ENCODE measurements at places on chromosomes 7 and 10. TPM values are rescaled to one million over a fixed set of nuclear protein-coding genes. Genes with fewer than 3 reads are reported as not detected.

DNA sequence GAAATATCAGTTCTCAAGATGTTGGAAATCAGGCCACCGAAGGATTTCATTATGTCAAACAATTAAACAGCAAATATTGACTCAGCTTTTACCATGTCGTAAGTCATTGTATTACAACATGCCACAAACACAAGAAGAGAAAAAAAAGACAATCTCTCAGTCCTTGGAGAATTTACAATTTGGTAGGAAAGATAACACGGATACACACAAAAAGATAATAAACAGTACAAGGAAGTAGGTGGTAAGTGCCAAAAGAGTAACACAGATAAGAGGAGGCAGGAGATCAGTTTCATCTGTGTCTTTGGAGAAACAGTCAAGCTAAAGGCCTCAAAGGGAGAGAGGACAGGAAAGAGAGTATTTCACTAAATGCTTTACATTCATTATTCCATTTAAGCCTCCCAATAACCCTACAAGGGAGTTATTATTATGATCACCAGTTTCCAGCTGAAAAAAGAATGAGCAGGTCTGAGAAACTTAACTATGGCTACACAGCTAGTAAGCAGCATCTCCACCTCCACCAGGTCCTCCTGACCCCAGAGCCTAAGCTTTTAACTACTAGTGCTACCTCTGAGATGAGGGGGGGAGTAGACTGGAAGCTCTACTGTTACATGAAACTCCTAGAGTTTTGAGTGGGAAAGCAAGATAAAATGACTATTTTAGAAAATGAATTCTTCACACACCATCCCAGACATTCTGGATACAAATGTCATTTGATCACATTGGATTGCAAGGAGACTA, 13.9 kb upstream of the DNAJC1 start:
- no peaks in the 10 kb centered on the region for H3K4me1 ChIP-seq
- H3K27ac ChIP-seq: no peak overlapping the region
- no peak for DNase-seq
- H3K27me3 ChIP-seq: no peaks in the 10 kb centered on the region
- no peaks in the 10 kb centered on the region for H3K36me3 ChIP-seq
- H3K4me3 ChIP-seq: no peak overlapping the region

DNA sequence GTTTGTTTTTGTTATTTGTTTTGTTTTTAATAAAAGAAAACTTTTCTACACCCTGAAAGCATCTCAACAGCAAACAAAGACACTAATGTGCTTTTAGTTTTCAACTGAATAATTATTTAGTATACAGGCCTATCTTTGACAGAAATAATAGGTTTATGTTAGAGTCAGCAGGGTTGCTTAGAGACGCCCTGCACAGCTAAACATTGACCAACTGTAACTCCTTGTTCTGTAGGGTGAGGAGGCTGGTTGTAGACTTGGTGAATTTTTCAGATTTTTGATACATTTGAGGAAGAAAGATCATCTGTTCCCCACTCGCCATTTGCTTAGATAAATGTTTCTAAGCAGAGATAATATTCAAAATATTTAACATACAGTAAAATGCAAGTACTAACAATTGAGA, 103.1 kb downstream of the CALCR start:
- no peak overlapping the region for H3K4me3 ChIP-seq
- H3K36me3 ChIP-seq: no peaks in the 10 kb centered on the region
- no peak for DNase-seq
- no peaks in the 10 kb centered on the region for H3K27me3 ChIP-seq

DNA sequence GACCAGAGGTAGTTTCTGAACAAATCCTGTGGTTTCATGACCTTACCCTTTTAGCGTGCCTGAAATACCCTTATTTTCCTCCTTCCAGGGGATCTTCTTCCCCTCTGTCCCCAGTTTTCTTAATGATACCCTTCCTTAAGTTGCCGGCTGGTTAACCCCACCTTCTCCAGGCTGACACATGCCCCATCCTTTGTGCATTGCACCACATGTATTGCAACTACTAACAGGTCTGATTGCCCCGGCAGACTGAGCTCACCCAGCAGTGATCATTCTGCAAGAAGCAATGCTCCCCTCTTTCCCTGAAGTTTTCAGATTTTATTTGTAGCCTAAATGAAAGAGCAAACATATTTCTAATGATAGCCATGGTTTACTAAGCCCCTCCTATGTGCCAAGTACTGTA, 108.2 kb downstream of the HIP1 start:
- no peak for DNase-seq
- H3K27me3 ChIP-seq: no peaks in the 10 kb centered on the region
- no peaks in the 10 kb centered on the region for H3K36me3 ChIP-seq
- H3K27ac ChIP-seq: no peak overlapping the region
- H3K4me1 ChIP-seq: no peaks in the 10 kb centered on the region

DNA sequence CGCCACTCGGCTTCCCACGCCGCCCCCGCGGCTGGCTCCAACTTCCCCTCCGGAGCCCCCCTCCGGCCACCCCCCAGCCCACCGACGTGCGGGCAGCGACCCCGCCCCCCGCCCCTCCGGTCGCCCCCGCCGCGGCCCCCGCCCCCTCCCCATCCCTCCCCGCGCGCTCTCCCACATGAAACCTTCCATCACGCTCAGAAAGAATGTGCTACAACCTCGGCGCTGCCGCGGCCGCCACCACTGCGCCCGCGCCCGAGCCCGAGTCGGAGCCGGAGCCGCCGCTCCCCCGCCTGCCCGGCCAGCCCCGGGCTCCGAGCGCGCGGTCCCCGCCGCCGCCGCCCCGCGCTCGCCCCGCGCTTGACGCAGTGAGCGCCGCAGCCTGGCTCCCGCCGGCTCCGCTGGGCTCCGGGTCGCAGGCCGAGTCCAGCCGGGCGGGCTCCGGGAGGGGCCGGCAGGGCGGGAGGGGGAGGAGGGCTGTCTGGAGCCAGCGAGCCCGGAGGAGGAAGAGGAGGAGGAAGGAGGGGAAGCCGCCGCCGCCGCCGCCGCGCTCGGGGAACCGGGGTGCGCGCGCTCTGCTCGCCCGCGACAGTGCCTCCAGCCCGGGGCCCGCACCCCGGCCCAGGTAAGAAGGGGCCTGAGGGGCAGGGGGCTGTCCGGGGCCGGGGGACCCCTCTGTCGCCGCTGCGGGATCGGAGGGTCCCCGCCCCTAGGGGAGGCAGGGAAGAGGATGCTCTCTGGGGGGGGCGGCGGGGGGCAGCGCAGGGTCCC, 4.3 kb upstream of the ELFN1 start:
- no peak for DNase-seq
- H3K4me1 ChIP-seq: peaks cover 27% of the 10 kb centered on the region
- H3K27me3 ChIP-seq: peaks cover 40% of the 10 kb centered on the region
- H3K4me3 ChIP-seq: peak overlapping the region; percentile 62
- H3K36me3 ChIP-seq: no peaks in the 10 kb centered on the region

The GPR22 gene
- not detected for total RNA-seq

The AKR1C1 gene
- total RNA-seq: 18.4 TPM

DNA sequence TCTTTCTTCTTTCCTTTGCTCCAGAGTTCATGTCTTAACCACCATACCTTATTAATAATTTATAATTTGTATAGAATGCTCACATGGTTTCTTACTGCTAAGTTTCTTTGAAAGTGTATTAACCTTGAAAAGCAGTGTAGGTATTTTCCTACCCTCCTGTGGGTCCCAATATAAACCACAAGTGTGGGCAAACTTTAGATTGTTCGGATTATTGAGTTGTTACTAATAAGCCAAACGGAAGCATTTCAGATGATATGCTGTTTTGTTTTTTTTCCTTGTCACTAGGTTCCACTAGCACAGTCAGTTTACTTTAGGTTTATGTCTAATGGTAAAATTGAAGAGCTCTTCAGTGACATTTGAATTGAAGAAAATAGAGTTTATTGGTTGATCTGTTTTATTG, 10.2 kb downstream of the SSBP1 start:
- no peaks in the 10 kb centered on the region for H3K27me3 ChIP-seq
- no peaks in the 10 kb centered on the region for H3K4me1 ChIP-seq
- H3K27ac ChIP-seq: no peak overlapping the region
- peaks cover 95% of the 10 kb centered on the region for H3K36me3 ChIP-seq
- H3K4me3 ChIP-seq: no peak overlapping the region

DNA sequence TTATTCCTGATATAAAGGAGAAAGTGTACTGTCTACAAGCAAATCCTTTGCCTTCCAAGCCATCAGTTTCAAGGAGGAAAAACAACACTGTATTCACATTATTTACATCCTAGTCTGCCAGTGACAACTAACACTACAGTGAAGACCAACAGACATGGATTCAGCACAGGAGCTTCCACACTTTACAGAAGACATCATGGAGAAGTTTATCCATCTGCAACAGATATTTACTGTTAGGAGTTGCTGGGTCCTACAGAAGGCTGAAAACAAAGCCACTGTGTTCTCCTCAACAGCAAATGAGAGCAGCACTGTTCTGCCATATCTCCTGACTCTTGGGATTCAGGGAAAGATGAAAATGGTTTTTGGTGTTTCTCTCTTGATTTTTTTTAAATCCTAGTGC, 31.9 kb downstream of the NAPEPLD start:
- H3K36me3 ChIP-seq: peaks cover 8% of the 10 kb centered on the region
- no peak overlapping the region for H3K27ac ChIP-seq
- DNase-seq: no peak

GRCh38 chr10:84097787-84098353, 41.4 kb upstream of the GHITM start:
- no peaks in the 10 kb centered on the region for H3K27me3 ChIP-seq
- no peak overlapping the region for H3K27ac ChIP-seq
- DNase-seq: no peak
- H3K36me3 ChIP-seq: no peaks in the 10 kb centered on the region

GRCh38 chr10:77313066-77313750, 324.4 kb downstream of the KCNMA1 start:
- H3K27ac ChIP-seq: no peak overlapping the region
- no peak overlapping the region for H3K4me3 ChIP-seq
- H3K4me1 ChIP-seq: peaks cover 21% of the 10 kb centered on the region
- no peaks in the 10 kb centered on the region for H3K36me3 ChIP-seq
- no peaks in the 10 kb centered on the region for H3K27me3 ChIP-seq

The FAM237B gene
- not detected for total RNA-seq

DNA sequence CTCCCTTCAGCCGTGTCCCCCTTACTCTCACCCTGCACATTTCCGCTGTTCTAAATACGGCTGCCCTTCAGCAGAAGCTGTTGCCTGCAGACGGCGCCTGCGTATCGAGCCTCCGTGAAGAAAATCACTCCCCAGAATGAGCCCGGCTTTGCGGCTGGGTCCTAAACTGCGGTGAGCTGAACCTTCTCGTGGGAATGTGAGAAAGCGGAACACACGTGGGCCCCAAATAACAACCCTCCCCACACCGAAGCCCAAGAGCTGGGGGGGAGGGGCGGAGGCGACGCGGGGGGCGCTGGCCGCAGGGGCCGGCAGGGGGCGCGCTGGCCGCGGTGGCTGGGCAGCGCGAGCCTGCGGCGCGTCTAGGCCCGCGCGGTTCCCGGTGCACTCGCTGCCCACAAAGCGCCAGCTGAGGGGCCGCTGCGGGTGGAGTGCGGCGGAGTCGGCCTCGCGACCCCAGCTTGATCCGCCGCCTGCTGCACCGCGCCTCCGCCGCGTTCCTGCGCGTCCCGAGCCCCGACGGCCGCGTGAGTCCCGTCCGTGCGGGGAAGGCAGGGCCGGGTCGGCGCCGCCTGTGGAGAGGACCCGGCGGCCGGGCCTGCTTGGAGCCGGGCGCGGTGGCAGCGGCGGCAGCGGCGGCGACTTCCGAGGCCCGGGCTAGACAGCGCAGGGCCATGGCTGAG, at the start of gene ZNF398:
ZNF398 (plus strand) TSS at position 382 of the 680 bp plus-strand sequence; CDS start at position 672, 290 bp downstream.
- H3K27me3 ChIP-seq: no peaks in the 10 kb centered on the region
- DNase-seq: no peak
- H3K4me1 ChIP-seq: peaks cover 14% of the 10 kb centered on the region
- H3K27ac ChIP-seq: peak within 1 kb of the TSS; percentile 92
- no peaks in the 10 kb centered on the region for H3K36me3 ChIP-seq
- peak within 1 kb of the TSS; percentile 90 for H3K4me3 ChIP-seq

DNA sequence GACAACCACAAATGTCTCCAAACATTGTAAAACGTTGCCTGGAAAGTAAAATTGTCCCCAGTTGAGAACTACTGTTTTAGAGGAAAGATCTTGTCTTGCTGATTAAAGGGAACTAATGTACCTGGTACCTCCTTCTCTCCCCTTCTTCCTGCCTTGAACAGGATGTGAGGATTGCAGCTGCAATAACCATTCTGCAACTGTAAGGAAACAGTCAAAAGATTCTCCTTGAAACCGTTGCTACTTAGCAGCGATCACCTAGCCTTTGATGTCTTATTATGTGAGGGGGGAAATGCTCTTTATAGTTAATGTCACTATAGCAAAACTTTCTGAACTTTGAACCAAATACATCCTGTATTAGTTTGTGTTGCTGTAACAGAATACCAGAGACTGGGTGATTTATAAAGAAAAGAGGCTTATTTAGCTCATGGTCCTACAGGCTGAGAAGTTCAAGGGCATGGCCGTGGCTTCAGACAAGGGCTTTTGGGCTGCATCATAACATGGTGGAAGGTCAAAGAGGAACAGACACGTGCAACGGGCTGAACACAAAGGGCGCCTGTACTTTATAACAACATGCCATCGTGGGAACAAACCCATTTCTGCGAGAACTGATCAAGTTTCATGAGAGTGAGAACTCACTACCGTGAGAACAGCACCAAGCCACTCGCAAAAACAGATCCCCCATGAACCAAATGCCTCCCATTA, 54.2 kb upstream of the PARD3 start:
- H3K4me3 ChIP-seq: no peak overlapping the region
- no peak overlapping the region for H3K27ac ChIP-seq
- no peaks in the 10 kb centered on the region for H3K27me3 ChIP-seq
- no peak for DNase-seq

The FRMPD2 gene
- total RNA-seq: not detected

All from ascending aorta (tissue), 2 donors.